ENCODE measurements at places on chromosomes 1 and 21.

DNA sequence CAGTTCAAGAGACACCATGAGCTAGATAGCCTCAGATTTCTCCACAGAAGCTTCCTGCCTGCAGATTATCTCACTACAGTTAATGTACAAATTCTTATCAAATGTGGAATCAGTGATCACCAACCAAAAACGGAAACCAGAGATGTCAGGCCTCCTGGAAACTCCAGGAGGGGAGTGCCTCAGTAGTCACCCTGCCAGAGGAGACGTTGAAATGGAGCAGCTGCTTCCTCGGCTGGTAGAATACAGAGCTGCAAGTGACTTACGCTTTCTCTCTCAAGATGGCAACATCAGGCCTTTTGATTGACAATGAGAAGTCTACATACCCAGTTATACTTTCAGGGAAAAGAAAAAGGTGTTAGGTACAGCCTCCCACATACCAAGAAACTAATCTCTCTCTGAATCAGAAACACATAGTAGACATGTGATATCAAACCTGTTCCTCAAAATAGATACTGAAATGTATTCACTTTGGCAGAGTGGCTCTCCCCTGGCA is 52.2 kb downstream of the ACP6 start:
- DNase-seq, result no peak

DNA sequence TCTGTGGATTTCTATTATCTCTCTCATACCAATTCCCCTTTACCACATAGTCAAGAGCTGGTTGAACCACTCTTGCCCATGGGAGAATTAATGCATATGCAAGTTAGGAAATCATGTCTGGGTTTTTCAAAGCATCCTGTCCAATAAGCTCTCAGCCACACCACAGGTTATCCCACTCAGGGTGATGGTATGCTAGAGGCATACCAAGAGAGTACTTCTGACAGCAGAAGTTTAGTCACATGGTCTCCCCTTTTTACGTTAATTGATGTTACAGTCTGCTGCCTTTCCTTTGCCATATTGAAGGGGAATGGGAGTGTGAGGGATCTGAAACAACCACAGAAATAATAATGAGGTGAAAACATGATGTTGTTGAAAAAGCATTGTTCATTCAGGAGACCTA is 135.8 kb upstream of the PBX1 start:
- DNase-seq, result no peak

DNA sequence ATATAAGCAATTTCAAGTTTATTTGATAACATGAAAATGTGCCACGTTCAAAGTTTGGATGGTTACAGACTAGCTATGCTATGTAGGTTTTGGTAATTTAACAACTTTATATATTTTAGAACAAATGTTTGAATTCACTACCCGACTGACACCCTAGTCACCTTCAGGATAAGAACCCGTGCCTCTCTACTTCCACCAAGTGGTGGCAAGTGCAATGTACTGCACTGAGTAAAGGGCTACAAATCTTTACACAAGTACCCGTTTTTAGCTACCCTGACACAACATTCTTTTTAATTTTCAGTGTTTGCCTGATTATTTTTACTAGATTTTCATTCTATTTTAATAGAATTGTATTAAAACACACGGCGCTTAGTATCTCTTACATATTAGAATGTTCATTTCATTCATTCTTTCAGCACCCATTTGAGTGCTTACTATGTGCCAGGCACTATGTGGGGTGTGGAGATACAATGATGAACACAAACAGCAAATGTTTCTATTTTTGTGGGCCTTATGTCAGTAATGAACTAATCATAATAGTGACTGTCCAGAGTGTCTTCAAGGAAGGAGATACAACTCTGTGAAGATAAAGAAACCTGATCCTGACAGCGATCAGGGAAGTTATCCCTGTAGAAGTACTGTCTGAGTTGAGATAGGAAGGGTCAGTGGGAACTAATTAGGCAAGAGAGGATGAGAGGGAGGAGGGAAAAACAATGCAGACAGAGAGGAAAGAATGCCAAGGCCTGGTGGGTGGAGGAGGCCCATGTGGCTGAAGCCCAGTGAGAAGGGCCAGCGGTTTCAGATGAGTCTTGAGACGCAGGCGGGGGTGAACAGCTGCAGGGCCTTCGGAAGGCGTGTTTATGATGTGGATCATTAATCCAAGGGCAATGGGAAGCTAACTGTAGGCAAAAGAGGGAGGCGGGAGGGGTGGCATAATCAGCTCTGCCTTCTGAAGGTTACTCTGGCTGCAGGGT is 3.8 kb downstream of the LCA5L start:
- no peak for DNase-seq

- no peak for DNase-seq
Measured at GRCh38 chr1:230377851-230378250, 48.3 kb downstream of the PGBD5 start.

GRCh38 chr21:44867999-44868700 is 5.3 kb downstream of the PTTG1IP start:
- no peak for DNase-seq

GRCh38 chr1:65235867-65236805 is 73.2 kb upstream of the DNAJC6 start:
- DNase-seq, result no peak

- DNase-seq, result no peak
Measured at GRCh38 chr1:98340511-98340910, 321.0 kb upstream of the SNX7 start.

GRCh38 chr1:240719953-240720700 is 108.2 kb upstream of the GREM2 start:
- DNase-seq, result no peak

DNA sequence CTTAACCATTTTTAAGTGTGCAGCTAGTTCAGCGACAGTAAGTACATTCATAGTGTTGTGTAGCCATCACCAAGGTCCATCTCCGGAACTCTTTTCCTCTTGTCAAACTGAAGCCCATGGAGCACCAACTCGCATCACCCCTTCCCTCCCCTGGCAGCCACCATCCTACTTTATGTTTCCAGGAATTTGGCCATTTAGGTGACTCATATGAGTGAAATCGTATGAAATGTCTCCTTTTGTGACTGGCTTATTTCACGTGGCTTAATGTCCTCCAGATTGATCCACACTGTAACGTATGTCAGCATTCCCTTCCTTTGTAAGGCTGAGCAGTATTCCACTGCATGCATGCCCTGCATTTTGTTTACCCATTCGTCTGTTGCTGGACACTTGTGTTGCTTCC is 2.5 kb downstream of the COL6A2 start:
- no peak for DNase-seq

DNA sequence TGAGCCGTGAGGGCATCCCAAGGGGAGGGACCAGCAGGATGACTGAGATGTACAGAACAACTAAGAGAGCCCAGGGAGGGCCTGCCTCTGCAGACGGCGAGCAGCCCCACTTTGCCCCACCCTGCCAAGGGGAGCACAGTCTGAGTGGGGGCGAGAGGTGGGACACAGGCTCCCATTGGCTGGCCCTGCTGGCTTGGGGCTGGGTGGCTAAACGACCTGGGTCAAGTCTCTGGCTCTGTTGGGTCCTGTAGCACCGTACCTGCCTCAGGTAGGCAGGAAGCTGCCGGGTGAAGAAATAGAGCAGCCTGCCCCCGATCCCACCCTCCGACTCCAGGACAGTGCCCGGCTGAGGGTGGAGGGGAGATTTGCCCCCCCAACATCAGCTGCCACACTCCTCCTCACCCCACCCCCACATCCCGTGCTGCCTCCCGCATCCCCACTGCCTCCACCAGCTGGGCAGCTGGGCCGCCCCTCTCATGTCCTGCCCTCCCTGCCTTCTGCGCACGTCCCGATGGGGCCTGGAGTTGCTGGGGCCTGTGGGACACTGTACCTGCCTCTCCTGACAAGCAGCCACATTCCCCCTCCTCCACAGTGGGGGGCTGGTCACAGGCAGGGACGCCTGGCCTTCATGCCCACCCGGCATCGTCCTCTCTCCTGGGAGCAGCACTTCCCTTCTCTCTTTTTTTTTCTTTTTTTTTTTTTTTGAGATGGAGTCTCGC is 12.6 kb upstream of the PLEKHG5 start:
- DNase-seq, result no peak

GRCh38 chr1:47533793-47534328 is 96.0 kb downstream of the FOXD2 start:
- DNase-seq, result no peak

GRCh38 chr1:95742591-95743089 is 508.6 kb downstream of the RWDD3 start:
- no peak for DNase-seq

DNA sequence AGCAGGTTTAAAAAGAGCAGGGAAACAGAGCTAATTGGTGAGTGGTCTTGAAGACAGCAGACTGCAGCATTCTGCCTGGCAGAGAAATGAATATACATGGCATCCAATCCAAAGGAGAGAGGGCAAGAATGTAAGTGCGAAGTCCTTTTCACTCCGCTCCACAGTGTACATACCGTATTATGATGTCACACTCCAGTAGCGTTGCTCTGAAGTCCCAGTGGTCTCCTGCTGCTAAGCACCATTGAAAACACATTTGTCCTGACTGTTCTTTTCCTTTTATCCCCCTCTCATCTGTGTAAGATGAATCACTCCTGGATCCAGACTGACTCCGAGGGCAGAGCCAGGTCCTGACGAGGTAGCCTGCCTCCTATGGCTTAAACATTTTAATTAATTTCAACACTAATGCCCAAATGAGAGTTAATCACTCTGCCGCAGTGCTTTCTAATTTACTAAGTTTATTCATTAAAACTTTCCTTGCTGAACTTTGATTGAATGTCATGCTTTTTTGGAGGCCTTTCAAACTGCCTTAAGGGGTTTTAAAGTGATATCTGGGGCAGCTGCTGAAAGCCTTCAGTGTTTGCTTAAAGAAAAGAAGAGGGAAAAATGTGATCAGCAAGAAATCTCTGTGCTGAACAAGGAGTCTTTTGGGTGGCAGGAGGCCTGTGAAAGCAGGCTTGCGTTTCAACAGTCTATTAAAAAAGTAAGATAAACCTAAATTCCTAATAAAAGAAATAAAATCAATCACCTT is 227.2 kb downstream of the ATG4C start:
- no peak for DNase-seq

DNA sequence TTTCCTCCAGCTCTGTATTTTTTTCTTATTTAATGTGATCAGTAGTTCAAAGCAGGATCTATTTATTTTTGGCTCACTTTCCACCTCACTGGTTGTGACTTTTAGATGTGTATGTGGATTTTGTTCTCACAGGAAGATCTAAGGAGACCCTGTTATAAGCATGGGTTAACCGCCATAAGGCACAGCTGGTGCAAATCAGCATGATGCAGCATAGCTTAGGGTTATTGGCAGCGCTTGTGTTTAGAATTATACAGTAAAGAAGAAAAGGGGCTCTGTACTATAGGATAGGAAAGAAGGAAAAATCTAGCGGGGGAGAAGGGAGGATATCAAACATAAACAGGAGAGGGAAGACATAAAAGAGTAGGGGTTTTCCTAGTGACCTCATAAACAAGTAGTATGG is 26.9 kb upstream of the RGL1 start:
- no peak for DNase-seq

DNA sequence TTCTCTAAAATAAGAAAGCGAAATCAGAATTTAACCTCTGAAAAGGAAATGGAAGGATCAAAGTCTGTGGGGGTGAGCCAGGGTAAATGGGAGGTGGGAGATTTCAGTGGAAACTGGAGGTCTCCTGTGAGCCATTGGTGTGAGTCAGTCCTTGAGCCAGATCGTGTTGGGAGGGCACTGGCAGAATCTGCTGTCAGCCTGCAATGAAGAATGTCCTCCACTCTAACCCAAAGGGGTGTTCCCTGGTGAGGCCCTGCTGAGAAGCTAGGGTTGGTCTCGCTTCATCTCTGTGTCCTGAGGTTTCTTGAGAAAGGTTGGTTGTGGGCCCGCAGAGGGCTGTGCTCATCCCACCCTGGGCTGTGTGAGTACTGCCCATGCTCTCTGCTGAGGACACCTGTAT is 2.4 kb downstream of the QSOX1 start:
- no peak for DNase-seq

GRCh38 chr1:1157426-1157913 is 16.2 kb upstream of the TTLL10 start:
- peak; percentile 20 for DNase-seq

DNA sequence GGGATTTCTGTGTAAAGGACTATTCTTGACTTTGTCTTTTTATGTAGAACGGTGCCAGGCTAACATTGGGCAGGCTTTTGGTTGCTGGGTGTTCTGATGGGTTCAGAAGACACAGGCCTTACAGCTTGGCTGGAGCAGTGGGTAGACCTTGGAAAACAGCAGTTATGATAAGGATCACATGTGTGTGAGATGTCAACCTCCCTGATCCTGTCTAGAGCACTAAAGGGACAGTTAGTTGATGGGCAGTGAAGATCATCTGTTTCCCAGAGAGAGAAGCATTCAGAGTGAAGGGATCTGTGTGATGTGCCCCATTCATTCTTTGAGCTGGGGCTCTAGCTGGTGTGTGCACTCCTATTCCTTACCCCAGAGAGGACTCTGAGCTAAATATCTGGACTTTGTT is 88.0 kb downstream of the NOS1AP start:
- DNase-seq, result no peak

DNA sequence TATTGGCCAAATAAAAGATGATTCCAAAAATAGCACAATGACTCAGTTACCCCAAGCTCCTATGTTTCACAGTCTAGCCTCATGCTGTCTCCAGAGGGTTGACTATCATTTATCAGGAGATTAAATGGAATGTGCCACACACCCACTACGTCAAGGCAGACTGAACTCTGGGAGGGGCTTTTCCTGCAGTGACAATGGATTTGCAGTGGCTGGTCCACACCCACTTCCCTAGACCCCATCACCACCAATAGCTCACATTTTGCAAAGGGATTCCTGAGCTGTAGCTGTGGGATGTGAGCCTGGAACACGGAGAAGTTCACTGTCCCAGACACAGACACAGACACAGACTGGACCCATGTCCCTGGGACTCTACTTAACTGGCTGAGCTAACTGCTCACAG is 77.1 kb downstream of the HLCS start:
- no peak for DNase-seq

DNA sequence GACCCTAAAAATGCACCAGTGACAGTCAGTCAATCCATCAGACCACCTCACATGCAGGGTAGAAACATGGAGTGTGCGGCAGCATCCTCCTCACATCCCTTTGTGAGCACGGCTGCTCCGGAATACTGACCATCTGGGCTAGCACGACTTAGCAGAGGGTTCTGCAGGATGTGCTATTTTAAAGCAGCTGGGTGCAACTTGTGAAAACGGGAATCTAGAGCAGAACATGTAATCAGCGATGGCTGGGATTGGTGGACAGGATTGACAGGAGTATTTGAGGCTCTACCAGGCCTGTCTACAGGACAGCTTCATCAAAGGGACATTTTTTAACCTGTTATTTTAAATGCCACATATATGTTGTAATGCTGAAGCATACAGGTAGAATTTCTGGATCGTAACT is 16.8 kb upstream of the PLEKHM2 start:
- DNase-seq, result no peak

DNA sequence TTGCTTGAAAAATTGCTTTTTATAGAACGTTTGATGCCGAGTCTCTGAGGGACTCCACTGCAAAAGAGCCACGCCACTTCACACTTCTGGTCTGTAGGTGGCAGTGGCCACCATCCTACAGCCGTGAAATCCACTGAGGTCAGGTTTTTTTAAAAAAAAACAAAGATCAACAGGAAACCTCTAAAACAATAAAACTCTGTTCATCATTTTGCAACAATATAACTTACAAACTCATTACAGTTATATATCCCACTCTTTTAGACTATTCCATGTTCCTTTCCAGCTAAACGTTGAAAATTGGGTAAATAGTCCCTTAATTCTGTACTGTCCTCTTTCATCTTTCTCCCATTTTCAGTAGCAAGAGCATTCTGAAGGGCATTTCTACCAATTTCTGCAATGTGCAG is 64.6 kb upstream of the FMN2 start:
- DNase-seq, result no peak
